Gastroesophageal sphincter (tissue), 4 donors: ENCODE measurements at places on chromosomes 4 and X. TPM values are rescaled to one million over a fixed set of nuclear protein-coding genes. Genes with fewer than 3 reads are reported as not detected.

SPANXA2 gene
- not detected for total RNA-seq

DNA sequence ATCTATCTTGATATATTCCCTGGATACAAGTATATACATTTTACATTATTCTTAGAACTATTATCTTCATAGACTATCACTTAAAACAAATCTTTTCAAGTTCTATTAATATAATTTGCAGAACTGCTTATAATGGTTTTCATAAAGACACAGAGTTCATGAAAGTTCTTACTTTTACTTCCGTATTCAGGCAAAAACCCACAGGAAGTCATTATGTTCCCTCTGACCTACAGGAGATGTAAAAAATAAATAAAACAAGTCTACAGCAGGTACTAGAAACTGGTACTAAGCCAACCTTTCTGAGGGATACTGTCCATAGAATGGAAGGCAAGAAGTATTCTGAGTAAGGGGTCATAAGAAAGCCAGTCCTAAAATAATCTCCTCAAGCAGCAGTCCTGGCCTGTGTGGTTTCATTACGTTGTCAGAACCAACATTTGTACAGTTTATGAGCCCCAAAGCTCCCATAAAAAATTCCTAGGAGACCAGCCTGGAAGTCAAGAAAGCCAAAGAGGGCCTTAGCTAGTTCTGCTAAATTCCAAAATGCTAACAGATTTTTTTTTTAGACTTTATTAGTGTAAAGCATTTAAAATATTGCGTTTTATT lies 68.6 kb downstream of the CAMK2D start:
- ATAC-seq: no peak

GRCh38 chrX:13165266-13166189 lies 121.1 kb upstream of the FAM9C start:
- peak; percentile 32 for ATAC-seq

H2BW2 gene
- total RNA-seq: not detected

DNA sequence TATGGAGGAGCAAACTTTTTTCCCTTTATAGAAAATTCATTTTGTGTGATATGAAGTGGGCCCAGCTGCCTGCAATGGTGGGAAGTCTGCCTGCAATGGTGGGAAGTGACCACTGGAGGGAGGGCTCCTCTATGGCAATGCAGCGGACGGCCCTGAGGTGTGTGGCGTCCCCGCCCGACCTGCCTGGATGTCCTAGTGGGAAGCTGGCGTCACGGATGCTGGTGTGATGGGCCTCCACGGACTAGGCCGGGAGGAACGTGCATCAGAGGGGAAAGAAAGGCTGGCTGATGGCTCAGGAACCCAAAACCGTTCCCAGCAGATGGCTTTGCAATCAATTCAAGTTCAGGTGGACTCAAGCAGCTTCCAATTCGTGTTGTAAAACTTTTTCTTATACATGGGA lies 177.9 kb downstream of the AFAP1 start:
- peak; percentile 93 for ATAC-seq

ZCCHC12 gene
- total RNA-seq: 0.94 TPM

DNA sequence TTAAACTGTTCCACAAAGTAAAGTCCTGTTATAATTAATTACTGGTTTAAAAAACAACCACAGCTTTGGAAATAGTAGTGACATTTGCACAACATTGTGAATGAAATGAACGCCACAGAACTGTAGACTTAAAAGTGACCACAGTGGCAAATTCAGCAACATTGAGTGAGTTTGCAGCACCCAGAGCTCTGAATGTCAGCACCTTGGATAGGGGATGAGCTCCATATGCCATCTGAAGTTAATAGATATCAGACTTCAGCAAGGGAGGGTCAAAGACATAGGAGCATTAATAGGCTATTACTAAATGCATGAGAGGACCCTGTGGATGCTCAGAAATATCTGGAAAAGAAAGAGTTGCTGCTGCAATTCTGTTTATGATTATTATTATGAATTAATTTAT lies 55.3 kb upstream of the KCNIP4 start:
- no peak for ATAC-seq

DNA sequence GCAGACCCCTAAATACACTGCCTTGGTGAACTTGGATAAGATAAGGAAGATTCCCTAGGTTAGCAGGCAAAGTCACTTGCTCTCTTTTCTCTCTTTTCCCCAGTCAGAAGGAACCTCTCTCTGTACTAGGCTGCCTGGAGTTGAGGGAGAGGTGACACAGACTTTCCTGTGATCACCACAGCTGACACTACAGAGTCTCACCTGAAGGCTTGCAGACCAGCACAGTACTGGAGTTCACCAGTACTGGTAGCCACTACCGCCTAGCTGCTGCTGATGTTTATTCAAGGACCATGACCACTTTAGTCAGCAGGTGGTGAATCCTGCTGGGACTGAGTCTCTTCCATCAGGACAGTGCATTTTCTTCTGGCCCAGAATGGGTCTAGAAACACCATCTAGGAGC lies 63.3 kb downstream of the PTPN13 start:
- ATAC-seq: no peak

CT45A3 gene
- total RNA-seq: not detected

DNA sequence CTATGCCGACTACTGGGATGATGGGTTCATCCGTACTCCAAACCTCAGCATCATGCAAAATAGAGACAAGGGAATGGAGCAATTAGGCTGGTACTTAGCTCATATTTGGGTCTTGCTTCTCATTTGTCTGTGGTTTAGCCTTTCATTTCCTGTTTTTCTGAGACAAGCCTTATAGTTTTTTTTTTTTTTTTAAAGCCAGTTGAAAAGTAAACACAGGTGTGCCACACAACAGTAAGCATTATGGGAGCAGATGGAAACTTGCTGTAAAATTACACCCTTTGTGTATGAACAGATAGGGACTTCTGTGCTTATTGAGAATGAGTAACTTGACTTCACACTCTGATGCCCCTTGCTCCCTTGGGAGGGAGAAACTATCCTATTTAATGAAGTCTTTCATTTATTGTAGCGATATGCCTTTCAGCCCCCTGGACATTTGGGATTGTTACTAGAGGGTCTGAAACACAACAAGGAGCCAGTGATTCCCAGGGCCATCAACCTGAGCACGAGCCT lies 13.7 kb downstream of the RASSF6 start:
- ATAC-seq: no peak

- no peak for ATAC-seq
Measured at GRCh38 chrX:614136-614535, 16.5 kb upstream of the SHOX start.

DNA sequence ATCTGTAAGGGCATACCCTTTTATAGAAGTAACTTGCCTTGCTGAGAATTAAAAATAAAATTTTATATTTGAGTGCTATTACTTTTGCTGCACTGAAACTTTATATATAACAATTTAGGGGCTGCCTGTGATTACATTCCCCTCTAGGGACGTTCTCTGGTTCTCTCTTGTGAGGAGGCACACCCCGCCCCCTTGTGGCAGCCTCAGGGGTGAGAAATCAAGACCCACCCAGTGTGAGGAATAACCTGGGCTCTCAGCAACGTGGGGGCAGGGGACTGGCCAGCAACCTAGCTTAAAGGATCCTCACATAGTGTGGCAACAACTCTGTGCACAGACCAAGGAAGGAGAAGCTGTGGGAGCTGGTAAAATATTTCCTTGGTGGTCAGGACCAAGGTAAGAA lies 43.7 kb downstream of the MAGEA9 start:
- ATAC-seq: no peak

FRG2 gene
- total RNA-seq: not detected

DNA sequence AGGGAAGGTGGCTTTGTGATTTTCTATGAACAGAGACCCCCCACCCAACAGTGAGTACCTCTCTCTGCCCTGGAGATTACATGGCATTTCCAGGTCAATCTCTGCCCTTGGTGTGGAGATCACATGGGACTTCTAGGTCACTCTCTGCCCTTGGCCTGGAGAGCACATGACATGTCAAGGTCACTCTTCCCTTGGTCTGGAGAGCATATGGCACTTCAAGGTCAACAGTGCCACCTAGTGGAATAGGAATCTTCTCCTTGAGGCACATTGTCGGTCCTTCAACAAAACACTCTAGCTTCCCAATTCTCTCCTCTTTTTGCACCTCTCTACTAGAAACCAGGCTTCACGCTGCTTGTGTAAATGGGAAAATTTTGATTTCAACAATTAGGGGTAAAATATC lies 66.2 kb upstream of the TACR3 start:
- ATAC-seq: no peak

GRCh38 chr4:107705742-107706556 lies 14.1 kb downstream of the PAPSS1 start:
- ATAC-seq: no peak

DNA sequence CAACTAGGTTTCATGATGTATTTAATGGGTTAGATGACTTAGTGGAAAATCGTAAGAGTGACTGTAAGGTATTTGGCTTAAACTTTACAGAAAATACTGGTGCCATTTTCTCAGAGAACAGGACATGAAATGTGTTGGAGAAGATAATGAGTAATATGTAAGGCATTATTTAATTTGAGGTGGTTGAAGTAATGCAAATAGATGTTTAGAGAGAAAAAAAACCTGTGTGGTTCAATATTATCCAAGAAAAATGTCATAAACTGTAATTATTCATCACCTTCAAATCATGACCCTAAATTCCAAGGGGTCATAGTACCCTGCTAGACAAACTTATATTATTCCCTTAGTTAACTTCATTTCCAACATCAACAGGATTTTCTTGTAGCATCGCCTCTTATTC lies 171.7 kb downstream of the EPHA5 start:
- no peak for ATAC-seq

DNA sequence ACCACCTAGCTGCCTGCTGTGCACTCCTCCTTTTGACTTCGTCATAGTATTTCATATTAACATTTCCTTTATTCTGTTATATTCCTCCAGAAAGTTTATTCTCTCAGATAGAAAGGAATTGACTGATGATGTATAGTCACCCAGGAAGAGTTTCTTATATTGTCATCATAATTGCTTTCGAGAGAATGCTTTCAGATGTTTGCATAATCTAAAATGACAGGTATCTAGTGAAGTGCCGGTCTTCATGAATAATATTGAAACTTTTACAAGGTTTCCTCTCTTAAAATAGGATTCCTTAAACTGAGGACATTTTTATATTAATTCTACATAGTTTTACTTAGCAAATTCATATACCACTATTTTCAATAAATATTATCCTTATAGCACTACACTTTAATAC lies 10.1 kb downstream of the SEC24D start:
- ATAC-seq: no peak

ZMYM3 gene
- total RNA-seq: 18.5 TPM

DNA sequence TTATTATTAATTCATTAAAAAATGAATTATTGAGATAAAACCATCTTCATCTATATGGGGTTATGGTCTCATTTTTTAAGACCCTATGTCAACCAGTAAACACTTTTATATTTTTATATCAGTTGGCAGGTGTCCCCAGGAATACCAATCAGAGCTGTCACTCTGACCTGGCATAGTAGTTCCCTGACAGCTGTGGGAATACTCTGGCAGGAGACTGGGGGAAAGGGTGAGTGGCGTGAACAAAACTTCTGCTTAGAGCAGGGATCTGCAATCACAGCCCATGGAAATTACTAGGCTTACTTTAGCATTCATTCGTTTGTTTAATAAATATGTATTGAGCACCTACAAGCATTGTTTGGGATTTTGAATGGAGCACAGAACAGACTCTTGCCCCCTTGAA lies 254.1 kb upstream of the KLF3 start:
- ATAC-seq: no peak

DNA sequence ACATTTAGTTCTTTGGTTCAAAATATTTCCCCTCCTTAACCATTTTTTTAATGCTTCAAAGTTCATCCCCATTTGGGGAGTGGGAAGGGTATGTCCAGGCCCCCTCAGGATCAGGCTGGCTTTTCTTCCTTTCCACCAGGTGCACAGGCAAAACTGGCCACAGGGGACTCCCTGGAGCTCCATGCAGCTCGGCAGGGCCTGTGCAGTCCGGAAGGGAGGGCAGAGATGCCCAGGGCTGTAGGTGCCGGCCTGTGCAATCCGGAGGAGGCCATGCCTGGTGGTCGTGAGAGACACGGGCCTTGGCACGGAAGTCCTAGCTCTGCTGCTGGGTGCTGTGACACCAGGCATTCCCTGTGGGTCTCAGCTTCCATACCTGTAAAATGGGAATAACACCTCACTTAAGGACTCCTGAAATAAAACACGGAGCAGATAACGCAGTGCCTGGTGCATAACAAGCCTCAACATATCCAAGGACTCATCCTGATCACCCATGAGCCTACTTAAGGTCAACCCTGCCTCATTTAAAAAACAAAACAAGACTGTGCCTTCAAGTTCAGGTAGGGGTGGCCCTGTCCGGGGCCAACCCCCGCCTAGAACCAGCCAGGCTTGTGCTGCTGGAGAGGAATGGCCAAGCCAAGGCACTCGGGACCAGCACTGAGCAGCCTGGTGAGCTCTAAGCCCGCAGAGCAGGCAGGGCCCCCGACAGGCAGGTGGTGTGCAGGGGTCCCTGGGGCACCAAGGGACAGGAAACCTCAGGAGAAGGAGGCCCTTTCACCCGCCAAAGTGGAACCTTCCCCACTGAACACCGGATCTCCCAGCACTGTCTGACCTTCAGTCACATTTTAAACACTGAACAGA lies 21.2 kb upstream of the CYP4V2 start:
- ATAC-seq: peak; percentile 28

RS1 gene
- total RNA-seq: not detected

SPIN2A gene
- total RNA-seq: 0.78 TPM

DNA sequence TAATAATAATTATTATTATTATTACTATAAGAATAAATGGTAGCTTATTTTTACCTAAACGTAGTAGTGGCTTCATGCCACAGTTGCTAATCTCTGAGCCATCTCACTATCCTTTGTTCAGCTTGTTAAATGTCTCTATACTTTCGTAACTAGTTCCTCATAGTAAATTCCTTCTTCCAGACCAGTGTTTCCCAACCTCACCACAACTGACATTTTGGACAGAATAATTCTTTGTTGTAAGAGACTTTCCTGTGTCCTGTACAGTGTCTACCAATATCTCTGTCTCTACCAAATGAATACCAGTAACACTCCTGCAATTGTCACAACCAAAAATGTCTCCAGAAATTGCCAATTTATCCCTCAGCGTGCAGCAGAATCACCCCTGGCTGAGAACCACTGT lies 1040.9 kb downstream of the DMD start:
- no peak for ATAC-seq

STK32B gene
- total RNA-seq: 5.3 TPM

- no peak for ATAC-seq
Measured at GRCh38 chr4:101040776-101041175, 306.6 kb downstream of the PPP3CA start.

DNA sequence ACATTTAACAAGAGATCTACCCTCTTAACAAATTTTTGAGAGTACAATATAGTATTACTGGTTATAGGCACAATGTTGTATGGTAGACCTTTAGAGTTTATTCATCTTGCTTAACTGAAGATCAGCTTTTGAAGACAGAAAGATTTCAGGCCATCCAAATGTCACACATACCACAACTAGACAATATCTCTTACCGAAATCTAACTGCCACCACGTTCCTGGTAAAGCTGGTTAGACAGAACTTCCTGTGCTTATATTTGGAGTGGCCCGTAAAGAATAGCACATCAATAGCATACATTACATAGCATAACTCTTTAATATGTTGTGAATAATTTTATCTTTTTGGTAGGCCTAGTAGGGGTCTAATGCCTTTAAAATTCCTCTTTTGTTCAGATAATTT lies 29.8 kb upstream of the ARHGEF6 start:
- no peak for ATAC-seq
